CD4-positive, alpha-beta T cell (primary cell): ENCODE measurements at places on chromosomes 4 and X.

- DNase-seq = no peak
These were observed 6.0 kb upstream of the NEXMIF start for GRCh38 chrX:74931214-74931613.

GRCh38 chr4:52751487-52751911, 274 bp upstream of the ERVMER34-1 start:
- DNase-seq = no peak

GRCh38 chr4:140211161-140211560, 57.2 kb upstream of the MAML3 start:
- no peak for DNase-seq

DNA sequence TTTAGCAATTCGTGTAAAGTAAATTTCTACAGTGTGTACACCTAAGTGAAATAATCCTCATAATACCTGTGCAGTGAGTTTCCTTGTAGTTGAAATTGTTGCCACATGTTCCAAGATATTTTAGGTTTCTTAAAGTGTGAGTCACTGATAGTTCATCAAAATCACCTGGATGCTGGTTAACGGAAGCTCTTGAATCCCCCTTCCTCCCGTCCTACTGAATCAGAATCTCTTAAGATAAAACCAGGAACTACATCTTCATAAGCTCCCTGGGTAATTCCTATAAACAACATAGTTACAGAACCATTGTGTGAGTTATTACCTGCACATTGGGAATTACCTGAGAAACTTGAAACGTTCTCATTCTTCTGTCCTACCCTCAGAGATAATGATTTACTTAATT, 197.4 kb upstream of the HS3ST1 start:
- no peak for DNase-seq

- no peak for DNase-seq
These were observed 5.2 kb downstream of the TRIM2 start for GRCh38 chr4:153209410-153209809.

- DNase-seq = no peak
These were observed 24.8 kb upstream of the SMARCA5 start for GRCh38 chr4:143488687-143489086.

- no peak for DNase-seq
These were observed 281.7 kb upstream of the PITX2 start for GRCh38 chr4:110904435-110905065.

DNA sequence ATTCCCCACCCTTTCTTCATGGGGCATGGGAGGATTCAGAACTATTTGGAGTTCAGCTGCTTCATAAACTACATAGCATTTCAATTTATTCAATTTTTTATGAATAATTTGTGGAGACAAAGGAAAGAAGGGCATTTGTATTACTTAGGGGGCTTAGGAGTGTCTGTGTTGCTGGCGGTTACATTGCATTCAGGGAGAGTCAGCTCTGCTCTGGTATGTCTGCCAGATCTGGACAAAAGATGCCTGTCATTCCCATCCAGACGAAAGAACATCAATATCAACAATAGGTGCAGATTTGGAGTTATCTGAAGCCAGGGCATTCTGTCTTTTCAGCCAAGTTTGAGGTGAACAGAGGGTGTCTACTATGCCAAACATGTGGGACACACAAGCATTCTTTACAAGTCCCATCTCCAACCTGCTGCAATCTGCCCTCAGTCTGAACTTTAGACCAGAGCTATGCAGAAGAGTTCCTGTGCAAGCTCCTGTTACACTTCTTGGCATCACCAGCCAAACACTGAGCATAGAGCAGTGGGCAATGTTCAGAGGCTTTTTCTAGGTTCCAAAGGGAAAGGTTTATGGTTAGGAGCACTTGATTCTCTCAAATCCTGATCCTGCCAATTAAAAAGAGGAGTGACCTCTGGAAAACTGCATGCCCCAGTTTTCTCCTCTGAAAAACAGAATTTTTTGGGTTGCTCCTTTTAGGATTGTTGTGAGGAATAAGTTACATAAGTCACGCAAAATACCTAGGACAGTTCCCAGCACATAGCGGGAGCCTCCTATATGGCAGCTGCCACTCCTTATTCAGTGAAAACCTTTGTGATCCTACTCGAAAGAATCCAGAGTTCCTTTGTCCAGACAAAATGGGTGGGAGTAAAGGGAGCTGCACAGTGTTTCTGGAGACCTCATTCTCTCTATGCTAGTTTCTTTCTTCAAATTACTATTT, 719.5 kb upstream of the SLIT2 start:
- DNase-seq = no peak

DNA sequence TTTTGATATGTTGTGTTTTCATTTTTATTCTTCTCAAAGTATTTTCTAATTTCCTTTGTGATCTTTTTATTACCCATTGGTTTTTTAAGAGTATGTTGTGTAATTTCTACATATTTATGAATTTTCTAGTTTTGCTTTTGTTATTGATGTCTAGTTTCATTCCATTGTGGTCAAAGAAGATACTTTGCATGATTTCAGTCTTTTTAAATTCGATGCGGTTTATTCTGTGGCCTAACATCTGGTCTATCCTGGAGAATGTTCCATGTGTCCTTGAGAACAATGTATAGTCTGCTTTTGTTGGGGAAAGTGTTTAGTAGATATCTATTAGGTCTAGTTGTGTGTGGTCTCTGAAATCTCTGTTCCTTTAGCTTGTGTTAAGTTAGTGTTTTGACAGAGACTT, 46.2 kb downstream of the PPEF1 start:
- no peak for DNase-seq

- DNase-seq = no peak
These were observed 11.7 kb upstream of the SHOX start for GRCh38 chrX:618761-619450.

DNA sequence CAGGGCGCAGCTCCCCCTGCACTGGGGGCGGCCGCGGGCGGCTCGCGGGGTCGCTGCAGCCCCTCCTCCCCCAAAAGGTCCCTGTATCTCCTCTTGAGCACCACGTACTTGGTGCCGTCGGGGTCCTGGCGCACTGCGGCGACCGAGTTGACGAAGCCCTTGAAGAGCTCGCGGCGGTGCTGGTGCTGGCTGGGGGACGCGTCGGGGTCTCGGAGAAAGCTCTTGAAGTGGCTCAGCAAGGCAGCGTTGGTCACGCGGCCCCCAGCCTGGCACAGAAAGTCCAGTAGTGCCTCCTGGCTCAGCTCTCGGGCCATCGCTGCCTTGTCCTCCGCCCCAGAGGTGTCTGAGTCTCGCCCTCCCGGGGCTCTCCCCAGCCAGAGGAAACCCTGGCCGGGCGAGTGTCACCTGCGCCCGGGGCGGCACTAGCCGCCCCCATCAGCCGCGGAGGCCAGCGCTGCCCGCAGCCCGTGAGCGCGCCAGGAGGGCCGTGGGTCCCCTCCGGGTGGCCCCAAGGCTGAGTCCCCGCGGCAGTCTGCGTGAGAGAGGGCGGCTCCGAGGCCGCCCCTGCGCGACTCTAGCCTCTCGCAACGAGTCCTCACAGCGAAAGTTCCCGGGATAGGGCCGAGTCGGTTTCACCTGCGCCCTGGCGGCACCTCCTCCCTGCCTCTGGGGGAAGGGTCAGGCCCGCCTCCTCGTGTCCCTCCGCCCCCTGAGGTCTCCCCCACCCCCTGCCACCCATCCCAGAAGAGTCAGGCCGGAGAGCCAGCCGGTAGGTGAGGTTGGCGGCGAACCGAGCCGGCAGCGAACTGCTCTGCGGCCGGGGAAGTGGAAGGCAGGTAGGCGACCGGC, at the start of gene SOWAHB:
Gene SOWAHB, minus strand, starts transcription at position 609 of the 849 bp plus-strand sequence. Its CDS starts 295 bp downstream, at position 314.
- peak; percentile 47 for DNase-seq

DNA sequence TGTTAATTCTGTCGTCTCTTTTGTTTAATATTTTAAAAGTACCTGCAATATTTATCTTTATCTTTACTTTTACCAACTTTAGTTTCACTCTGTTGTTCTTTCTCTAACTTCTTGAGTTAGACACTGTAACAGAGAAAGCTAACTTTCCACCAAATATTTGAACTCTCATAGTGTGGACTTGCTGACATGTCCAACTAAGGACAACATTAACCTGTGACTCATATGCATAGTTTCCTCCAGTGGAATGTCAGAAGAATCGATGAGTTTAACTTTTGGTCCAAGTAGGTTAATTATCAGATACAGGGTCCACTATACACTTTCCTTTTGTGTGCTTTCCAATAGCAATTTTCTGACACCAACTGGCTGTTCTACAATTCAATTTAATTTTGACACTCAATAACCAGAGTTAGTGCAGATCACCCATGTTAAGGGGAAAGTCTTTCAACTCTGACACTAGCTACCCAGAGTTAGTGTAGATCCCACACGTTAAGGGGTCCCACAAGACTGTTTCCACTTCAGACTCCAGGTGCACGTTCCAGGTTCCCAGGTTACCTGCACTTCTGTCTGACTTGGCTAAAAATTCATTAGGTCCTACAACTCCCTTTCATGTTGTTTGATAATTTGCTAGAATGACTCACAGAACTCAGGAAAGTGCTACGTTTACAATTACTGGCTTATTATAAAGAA, 559.0 kb upstream of the AMOT start:
- no peak for DNase-seq

GRCh38 chr4:182748283-182748682, 168.9 kb downstream of the DCTD start:
- DNase-seq = no peak

GRCh38 chrX:85419293-85419692, 39.8 kb upstream of the POF1B start:
- DNase-seq = no peak

DNA sequence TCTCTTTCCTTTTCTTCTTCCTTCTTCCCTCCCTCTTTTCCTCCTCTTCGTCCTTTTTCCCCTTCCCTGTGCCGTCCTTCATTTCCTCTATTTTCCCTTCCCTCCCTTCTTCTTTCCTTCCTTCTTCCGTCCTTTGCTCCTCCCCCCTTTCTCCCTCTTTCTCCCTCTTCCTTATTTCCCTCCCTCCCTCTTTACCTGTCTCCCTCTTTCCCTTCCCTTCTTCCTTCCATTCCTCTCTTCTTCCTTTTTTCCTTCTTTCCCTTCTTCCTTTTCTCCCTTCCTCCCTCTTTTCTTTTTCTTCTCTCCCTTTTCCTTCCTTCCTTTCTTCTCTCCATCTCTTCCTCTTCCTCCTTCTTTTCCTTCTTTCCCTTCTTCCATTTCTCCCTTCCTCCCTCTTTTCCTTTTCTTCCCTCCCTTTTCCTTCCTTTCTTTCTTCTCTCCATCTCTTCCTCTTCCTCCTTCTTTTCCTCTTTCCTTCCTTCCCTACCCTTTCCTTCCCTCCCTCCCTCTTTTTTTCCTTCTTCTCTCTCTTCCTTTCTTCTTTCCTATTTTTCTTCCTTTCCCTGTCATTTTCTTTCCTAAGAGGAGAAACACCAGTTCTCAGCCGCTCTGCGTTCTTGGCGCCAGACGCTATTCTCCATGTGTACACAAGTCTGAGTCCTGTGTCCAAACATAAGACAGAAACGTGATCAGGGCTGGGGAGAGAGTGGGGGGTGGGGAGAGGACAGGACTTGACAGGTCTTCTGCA, 597.1 kb downstream of the MID1IP1 start:
- DNase-seq = no peak

DNA sequence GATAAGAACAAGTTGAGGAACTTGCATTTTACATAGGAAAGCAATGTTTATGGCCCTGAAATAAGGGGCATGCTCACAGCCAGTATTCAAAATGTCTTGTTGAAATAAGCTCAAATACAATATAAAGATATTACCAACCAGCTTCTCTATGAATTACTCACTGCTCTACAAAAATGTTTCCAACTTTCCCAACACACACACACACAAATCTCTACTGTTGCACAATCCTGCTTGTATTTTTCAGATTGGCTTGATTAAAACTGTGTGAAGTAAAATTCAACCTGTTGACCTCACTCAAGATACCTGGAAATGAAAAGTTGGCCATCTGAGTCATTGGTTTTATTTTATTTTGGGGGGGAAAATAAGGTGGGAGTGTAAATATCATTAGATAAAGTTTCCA, 128.6 kb downstream of the CHIC2 start:
- DNase-seq = no peak

GRCh38 chr4:167025670-167026069, 208.6 kb downstream of the SPOCK3 start:
- no peak for DNase-seq

GRCh38 chr4:150283689-150284088, 205.4 kb downstream of the DCLK2 start:
- no peak for DNase-seq

- no peak for DNase-seq
These were observed 43.9 kb upstream of the GPR50 start for GRCh38 chrX:151132531-151132930.

DNA sequence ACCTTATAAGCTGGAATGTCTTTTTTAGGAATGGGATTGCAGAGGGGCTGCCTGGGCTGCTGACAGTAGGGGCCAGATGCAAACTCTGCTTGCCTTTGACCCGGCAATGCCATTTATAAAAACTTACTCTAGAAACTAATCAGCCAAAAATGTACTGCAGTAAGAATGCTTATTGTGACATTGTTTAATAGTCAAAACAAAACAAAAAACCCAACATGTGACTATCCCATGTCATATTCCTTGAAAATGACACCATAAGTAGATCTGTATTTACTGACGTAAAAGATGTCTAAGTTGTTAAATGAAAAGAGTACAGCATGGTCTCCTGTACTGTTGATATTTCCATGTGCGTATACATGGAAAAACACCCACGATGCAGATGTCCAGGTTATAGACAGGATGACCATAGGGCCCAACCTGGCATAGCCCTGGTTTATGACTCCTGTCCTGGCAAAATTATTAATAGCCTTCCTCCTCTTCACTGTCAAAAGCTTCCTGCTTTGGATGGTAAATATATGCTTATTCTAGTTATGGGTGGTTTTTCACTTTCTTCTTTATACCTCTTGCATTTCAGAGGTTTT, 138.9 kb downstream of the PTTG2 start:
- DNase-seq = no peak

DNA sequence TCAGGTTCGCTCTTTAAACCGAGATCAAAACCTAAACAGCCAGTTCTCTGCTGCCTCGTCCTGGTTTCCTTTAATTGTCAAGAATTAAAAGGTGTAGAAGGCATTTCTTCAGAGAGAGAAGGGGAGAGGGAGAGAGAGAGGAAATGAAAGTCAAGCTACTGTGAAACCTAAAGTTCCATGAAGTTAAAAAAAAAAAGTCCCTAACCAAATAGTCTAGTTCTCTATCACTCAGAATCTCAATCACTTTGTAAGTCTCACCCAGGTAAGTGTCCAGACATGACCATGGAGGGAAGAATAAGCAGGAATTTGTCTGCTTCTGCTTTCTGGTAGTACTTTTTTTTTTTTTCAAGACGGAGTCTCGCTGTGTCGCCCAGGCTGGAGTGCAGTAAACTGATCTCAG, 18.8 kb upstream of the SMIM14 start:
- DNase-seq = no peak

GRCh38 chrX:116317409-116317808, 119.0 kb upstream of the SLC6A14 start:
- no peak for DNase-seq

DNA sequence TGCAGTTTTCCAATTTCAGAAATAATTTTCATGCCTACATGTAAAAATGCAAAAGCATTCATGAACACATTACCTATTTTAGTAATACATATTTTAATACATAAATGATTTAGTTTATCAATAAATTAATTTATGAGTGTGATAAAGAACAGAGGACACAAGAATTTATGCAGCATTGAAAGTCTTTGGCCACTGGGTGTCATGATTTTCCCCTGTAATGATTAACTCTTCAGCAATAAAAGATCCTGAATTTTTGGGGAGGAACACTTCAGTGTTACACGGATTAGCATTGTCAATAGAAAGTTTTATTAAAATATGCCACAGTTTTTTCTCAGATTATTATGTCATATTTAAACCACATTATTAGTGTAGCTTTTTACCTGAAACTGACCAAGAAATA, 8.6 kb upstream of the VCX2 start:
- DNase-seq = no peak
